ENCODE measurements at places on chromosomes 6 and 20. TPM values are rescaled to one million over a fixed set of nuclear protein-coding genes. Genes with fewer than 3 reads are reported as not detected.

CGAS gene
- total RNA-seq, result 7.4 TPM

EDEM2 gene
- 56.7 TPM for total RNA-seq

PPP1R10 gene
- total RNA-seq, result 18.0 TPM

TAAR9 gene
- not detected for total RNA-seq

ADAM33 gene
- 57.5 TPM for total RNA-seq

SSTR4 gene
- total RNA-seq, result not detected

RHAG gene
- not detected for total RNA-seq

PTPRA gene
- 25.3 TPM for total RNA-seq

CLVS2 gene
- total RNA-seq, result 0.12 TPM

PSORS1C1 gene
- 1.00 TPM for total RNA-seq

PAX1 gene
- not detected for total RNA-seq

ELOVL2 gene
- total RNA-seq, result not detected

TMEM244 gene
- 0.66 TPM for total RNA-seq

BMP2 gene
- total RNA-seq, result 5.0 TPM

ZSWIM3 gene
- 4.9 TPM for total RNA-seq

ZC2HC1B gene
- total RNA-seq, result not detected

TGM3 gene
- not detected for total RNA-seq

CST8 gene
- total RNA-seq, result not detected

JPH2 gene
- 3.0 TPM for total RNA-seq

HAO1 gene
- total RNA-seq, result not detected

PIGU gene
- total RNA-seq, result 8.2 TPM

IL17F gene
- total RNA-seq, result not detected

STK35 gene
- 29.0 TPM for total RNA-seq

PKIB gene
- 3.8 TPM for total RNA-seq

SFTA2 gene
- total RNA-seq, result not detected

SLC17A1 gene
- not detected for total RNA-seq

HUS1B gene
- total RNA-seq, result 1.4 TPM

LCA5 gene
- 6.7 TPM for total RNA-seq

PSMB9 gene
- total RNA-seq, result 30.7 TPM

DACT2 gene
- total RNA-seq, result not detected

PKHD1 gene
- total RNA-seq, result not detected

LIN28B gene
- total RNA-seq, result not detected

GPR31 gene
- not detected for total RNA-seq

YTHDF1 gene
- 16.5 TPM for total RNA-seq

CPXM1 gene
- total RNA-seq, result 3.5 TPM

COL11A2 gene
- 0.11 TPM for total RNA-seq

MATN4 gene
- 0.11 TPM for total RNA-seq

EDN1 gene
- 1.3 TPM for total RNA-seq

PGC gene
- total RNA-seq, result not detected

KCNK16 gene
- not detected for total RNA-seq

RSPO4 gene
- not detected for total RNA-seq

CST4 gene
- total RNA-seq, result 0.22 TPM

ZSCAN23 gene
- 6.3 TPM for total RNA-seq

PRRT1 gene
- 0.11 TPM for total RNA-seq

TREM1 gene
- total RNA-seq, result 0.66 TPM

ANKRD66 gene
- total RNA-seq, result not detected

FAM83B gene
- 0.12 TPM for total RNA-seq

ECT2L gene
- total RNA-seq, result not detected

C6orf52 gene
- total RNA-seq, result 1.5 TPM

TBXT gene
- total RNA-seq, result not detected
